Activated CD8-positive, alpha-beta memory T cell treated with anti-CD3 and anti-CD28 coated beads for 1 hour (primary cell): ENCODE measurements at places on chromosomes 3 and 15.

- no peak for DNase-seq
These were observed 11.9 kb upstream of the CD200R1L start for GRCh38 chr3:112858410-112859069.

DNA sequence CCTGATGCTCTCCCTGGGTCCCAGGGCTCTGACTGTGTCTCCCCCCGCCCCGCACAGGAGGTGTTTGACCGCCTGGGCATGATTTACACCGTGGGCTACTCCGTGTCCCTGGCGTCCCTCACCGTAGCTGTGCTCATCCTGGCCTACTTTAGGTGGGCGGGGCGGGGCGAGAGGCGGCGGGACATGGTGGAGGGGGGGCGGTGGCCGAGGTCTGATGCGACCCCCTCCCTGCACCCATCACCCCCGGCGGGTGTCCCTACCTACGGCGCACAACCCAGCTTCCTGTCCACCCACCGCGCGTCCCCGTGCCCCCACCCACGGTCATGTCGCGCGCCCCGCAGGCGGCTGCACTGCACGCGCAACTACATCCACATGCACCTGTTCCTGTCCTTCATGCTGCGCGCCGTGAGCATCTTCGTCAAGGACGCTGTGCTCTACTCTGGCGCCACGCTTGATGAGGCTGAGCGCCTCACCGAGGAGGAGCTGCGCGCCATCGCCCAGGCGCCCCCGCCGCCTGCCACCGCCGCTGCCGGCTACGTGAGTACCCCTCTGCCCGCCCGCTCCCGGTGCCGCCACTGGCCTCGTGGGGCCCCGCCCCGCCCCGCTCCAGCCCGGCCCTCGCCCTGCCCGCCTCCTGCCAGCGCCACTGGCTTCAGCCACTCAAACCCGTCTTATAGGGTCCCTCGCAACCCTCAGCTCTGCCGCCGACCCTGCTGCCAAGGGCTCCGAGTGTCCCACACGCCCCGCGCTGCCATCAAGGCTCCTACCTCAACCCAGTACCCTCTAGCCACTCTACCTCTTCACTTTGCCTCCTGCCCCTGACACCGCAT, 21.0 kb downstream of the PTH1R start:
- no peak for DNase-seq

DNA sequence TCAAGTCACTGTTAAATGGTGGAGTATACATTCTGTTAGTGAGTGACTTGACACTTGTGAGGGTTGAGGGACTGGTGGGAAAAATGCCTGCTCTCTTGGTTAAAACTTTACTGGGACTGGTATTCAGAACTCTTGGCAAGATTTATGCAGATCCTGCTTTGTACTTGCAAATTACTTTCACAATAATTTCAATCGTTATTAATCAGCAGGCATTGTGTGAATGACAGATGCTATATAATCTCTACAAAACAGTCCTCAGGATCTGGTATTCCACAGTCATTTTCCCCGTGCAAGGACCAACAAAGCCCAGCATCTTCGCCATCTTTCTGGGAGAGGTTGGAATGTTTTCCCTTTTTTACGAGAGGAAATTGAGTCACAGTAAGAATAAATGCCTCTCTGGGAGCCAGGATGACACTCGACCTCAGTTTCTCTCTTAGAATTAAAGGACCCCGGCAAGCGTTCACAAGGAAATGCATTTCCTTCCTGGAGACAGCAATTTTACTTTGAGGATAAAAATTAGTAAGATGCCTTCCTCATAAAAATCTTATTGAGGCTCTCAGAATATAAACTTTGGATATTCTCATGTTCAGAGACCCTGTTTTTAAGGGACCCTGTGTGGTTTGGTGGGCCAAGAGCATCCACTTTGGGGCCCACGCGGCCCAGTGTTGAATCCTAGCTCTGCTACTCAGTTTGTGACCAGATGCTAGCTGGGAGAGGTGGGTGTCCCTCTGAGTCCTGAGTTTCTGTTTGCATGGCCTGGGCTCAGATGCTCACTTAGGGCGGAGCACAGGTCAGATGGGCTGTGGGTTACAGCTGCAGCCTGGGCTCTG, 45.3 kb upstream of the PLCL2 start:
- DNase-seq = no peak

DNA sequence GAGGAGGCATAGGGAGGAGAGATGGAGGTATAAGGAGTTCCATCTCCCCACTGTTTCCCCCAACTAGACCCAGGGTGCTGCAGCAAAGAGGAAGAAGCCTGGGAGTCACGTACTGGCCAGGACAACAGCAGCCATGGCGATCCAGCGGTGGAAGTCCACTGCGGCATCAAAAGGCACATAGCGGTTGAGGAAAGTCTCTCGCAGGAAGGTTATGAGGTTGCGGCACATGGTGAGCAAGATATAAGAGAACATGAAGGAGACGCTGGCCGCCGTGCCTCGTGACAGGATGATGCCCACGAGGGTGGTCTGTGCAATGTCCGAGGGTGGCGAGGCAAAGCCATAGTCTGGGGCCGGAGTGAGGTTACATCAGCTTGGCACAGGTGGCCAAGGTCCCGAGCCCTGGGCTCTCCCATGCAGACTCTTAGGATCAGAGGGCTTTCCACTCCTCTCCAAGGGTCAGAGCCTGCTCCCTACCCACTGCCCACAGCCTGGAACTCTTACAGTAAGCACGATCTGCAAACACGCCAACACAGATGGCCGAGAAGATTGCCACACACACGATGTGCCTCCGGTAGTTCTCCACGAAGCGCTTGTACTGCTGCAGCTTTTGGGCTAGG, 14.3 kb downstream of the DUOX2 start:
- no peak for DNase-seq

DNA sequence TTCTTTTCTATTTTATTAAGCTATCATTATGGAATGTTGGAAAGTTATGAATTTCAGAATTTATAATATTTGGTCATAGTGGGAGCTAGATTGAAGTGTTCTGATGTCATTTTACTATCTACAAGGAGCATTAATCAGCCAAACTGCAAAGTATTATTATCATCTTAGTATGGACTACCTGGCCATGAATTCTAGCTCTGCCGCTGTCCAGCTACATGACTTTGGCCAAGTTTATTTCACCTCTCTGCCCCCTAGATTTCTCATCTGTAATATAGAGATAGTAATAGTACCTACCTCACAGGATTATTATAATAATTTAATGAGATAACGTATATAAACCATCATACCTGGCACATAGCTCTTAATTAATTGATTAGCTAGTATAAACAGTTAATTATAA, 27.8 kb upstream of the ABHD10 start:
- DNase-seq = no peak

GRCh38 chr3:77190374-77190773, 150.5 kb downstream of the ROBO2 start:
- no peak for DNase-seq

- DNase-seq = no peak
These were observed 122.9 kb downstream of the NSUN3 start for GRCh38 chr3:94185753-94186152.

DNA sequence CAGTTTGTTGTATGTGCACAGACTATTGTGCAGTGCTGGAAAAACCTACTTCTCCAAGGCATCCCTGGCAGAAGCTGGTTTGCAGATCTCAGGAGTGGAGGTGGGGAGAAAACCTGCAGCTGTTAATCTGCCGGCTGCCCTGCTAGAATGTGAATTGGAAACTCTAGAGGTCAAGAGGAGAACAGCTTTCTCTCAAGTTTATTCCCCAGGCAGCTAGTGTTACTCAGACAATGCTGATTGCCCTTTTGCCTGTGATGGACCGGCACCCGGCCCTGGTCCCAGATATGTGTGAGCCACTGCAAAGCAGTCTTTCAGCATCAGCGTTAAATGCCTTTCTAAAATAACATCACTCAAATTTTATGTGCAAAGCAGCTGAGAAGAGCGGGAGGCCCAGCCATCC, 129.7 kb upstream of the TPM1 start:
- DNase-seq = no peak

DNA sequence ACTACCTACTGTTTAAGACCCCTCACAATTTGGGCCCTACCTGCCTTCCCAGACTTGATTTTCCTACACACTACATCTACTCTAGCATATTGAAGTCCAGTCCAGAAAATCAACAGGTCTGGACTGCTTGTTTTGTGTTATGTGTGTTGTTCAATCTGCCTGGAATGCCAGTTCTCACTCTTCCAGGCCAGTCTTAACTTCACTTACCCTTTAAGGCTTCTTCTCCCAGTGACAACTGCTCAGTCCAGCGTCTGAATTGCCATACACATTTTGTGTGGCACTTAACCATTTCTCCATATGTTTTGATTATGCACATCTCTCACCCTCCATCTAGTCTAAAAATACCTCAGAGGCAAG, 1.1 kb downstream of the TICRR start:
- no peak for DNase-seq

DNA sequence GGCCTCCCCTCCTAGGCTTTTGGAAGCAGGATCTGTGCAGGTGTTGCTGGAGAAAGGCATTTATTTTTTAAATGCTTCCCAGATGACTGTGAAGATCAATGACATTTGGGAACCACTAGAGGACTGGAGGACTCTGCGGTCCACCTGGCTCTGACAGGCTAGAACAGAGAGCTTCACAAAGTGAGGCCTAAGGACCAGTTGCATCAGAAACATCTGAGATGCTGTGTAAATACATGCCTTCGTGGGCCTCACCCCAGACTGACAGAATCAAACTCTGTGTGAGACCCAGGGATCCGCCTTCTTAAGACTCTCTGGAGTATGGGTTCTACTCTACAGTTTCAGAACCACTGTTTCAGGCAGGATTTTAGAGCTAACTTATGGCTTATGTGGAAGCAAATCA, 105.0 kb upstream of the ICE2 start:
- DNase-seq = no peak

- no peak for DNase-seq
These were observed 309.8 kb upstream of the ICE2 start for GRCh38 chr15:60788692-60789103.

GRCh38 chr15:62417439-62417838, 252.4 kb upstream of the C2CD4B start:
- DNase-seq = no peak

- DNase-seq = peak; percentile 48
These were observed at the start of gene PLSCR2 for GRCh38 chr3:146469150-146470017. PLSCR2 (minus strand) TSS chr3:146469561; CDS start chr3:146459904, 9,657 bp downstream.

DNA sequence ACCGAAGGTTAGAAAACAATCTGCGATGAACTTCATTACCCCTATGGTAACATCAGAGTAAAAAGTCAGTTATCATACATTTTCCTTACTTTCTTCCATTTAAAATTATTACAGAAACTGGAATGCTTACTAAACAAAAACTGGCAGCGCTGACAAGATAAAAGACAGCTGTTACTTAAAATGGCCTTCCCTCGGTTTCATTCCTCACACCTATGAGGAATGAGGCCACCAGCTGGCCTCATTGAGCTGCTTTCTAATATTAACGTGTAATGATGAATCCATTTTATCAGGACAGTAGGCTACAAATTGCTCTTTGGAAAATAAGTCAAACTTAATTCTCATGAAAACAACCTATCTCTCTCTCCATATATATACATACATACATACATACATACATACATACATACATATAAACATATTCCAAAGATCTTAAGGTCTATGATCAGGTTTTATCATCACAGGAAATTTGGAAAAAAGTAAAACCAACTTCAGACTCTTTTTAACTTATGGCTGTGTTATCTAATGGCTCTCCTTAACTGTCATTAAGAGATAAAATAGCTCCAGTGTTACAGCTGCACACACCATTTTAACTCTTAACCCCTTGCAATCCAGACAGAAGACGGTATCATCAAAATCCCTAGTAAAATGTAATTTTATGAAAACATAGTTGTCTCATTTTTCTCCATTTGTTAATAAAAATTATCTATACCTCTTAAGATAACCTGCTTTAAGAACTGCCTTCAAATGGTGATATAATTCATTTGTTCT, 5.2 kb downstream of the CCNL1 start:
- no peak for DNase-seq

- DNase-seq = no peak
These were observed 2.8 kb downstream of the TMEM43 start for GRCh38 chr3:14127516-14128161.

DNA sequence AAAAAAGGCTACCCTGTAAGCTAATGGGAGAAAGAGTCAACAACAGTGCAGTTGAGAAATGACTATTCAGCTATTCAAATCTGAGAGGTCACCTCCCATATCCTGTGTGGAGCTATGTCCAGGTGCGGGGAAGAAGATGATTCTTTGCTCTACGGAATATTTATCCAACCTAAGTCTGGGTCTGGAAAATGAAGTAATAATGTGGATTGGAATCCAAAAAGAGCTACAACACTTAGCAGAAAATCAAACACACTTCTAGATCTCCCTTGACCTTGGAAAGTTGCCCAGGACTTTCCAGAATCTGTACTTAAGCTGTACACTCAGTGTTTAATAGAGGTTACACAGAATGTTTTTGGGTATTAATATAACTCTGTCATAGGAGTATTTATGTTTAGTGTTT, 251.9 kb downstream of the NAALADL2 start:
- DNase-seq = no peak

GRCh38 chr15:85477730-85478129, 97.3 kb downstream of the AKAP13 start:
- DNase-seq = no peak

GRCh38 chr15:89016549-89017041, 71.7 kb upstream of the ABHD2 start:
- DNase-seq = no peak

GRCh38 chr15:84143753-84144314, 91.7 kb upstream of the GOLGA6L4 start:
- DNase-seq = no peak

- DNase-seq = no peak
These were observed 158.7 kb downstream of the USP13 start for GRCh38 chr3:179811321-179812095.

GRCh38 chr3:161163297-161163696, 57.8 kb upstream of the NMD3 start:
- DNase-seq = no peak

GRCh38 chr3:184914628-184915027, 102.7 kb downstream of the VPS8 start:
- DNase-seq = no peak

DNA sequence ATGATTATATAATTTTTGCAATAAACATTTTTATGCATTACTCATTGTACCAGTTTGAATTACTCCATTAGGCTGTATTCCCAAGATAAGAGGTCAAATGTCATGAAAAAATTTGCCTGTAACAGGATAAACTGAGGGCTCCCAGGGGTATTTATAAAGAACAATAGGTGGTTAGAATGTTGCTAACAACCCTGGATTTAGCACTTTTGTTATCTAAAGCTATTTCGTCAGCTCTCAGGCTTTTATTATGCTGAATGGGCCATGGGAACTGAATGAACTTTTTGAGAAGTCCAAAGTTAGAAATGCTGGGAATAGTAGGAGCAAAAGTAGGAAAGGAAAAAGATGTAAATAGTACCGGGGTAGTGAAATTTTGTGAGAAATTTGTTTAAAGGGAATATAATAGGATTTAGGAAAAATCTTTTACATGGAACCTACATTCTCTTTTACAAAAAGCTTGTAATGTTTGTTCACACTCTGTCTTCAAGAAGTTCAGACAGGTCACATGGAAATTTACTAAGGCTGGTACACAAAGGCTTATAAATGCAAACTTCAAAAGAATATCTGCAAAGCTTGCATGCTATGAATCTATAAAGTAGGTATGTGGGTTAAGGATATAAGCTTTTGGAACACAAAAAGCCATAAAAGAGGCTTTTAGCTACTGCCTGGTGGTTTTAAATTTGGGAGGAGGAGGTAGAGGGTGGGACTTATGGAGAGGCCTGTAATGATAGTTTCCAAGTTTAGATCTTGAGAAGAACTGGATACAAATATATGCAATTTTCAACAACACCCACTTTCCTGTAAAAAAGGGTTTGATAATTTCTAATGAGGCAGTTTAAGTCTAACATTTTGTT, 445.8 kb upstream of the NAALADL2 start:
- no peak for DNase-seq
